ENCODE measurements at places on chromosomes 16 and 17. TPM values are rescaled to one million over a fixed set of nuclear protein-coding genes. Genes with fewer than 3 reads are reported as not detected.

Gene KRT15
- 0.74 TPM for total RNA-seq

Gene CTRB1
- not detected for total RNA-seq

Gene CIBAR2
- total RNA-seq, result not detected

Gene HIGD1B
- total RNA-seq, result not detected

Gene DPEP2
- not detected for total RNA-seq

Gene CFAP97D1
- under 0.01 TPM for total RNA-seq

Gene LUC7L3
- total RNA-seq, result 23.1 TPM

Gene ZNF174
- total RNA-seq, result 4.7 TPM

Gene MYLK3
- total RNA-seq, result 0.28 TPM

Gene NHLRC4
- total RNA-seq, result 1.4 TPM

Gene PIMREG
- 4.3 TPM for total RNA-seq

Gene CD300E
- not detected for total RNA-seq

Gene RNF157
- 0.28 TPM for total RNA-seq

Gene CD300LB
- total RNA-seq, result not detected

Gene TBKBP1
- 13.6 TPM for total RNA-seq

Gene LAT
- total RNA-seq, result 1.8 TPM

Gene TRIM16
- 40.9 TPM for total RNA-seq

Gene STAC2
- total RNA-seq, result not detected

Gene PMP22
- total RNA-seq, result 170 TPM

Gene SPATA32
- total RNA-seq, result 0.09 TPM

Gene CDR2L
- total RNA-seq, result 10.9 TPM

Gene GID4
- total RNA-seq, result 5.3 TPM

Gene OR1A1
- not detected for total RNA-seq

Gene ACAP1
- 2.1 TPM for total RNA-seq

Gene NUBP1
- total RNA-seq, result 19.8 TPM

Gene ENKD1
- total RNA-seq, result 15.5 TPM

Gene EMP2
- total RNA-seq, result 16.1 TPM

Gene ST6GALNAC2
- 1.0 TPM for total RNA-seq

Gene CETP
- not detected for total RNA-seq

Gene ORC6
- 1.1 TPM for total RNA-seq

Gene CPNE7
- total RNA-seq, result 3.6 TPM

Gene NACA2
- not detected for total RNA-seq

Gene ERI2
- 20.6 TPM for total RNA-seq

Gene KRTAP4-4
- total RNA-seq, result not detected

Gene GAST
- total RNA-seq, result not detected

Gene HASPIN
- total RNA-seq, result 0.71 TPM

Gene HOXB3
- total RNA-seq, result under 0.01 TPM

Gene TP53TG3F
- total RNA-seq, result not detected

Gene KIF1C
- total RNA-seq, result 97.3 TPM

Gene KRTAP1-1
- not detected for total RNA-seq

Gene SLC13A5
- total RNA-seq, result not detected

Gene WNK4
- 0.28 TPM for total RNA-seq

Gene DOC2B
- total RNA-seq, result not detected

Gene SPIRE2
- total RNA-seq, result 1.00 TPM

Gene CTRL
- 0.74 TPM for total RNA-seq

Gene RFFL
- total RNA-seq, result 5.9 TPM

Gene TEX14
- total RNA-seq, result under 0.01 TPM

Gene HEXIM2
- total RNA-seq, result 10.7 TPM

Gene C16orf96
- under 0.01 TPM for total RNA-seq

Gene SEZ6L2
- total RNA-seq, result 7.0 TPM
